ENCODE measurements at places on chromosomes 16 and 17.

- DNase-seq = peak; percentile 87
Measured at GRCh38 chr16:117379-118365, 20.8 kb downstream of the NPRL3 start.

DNA sequence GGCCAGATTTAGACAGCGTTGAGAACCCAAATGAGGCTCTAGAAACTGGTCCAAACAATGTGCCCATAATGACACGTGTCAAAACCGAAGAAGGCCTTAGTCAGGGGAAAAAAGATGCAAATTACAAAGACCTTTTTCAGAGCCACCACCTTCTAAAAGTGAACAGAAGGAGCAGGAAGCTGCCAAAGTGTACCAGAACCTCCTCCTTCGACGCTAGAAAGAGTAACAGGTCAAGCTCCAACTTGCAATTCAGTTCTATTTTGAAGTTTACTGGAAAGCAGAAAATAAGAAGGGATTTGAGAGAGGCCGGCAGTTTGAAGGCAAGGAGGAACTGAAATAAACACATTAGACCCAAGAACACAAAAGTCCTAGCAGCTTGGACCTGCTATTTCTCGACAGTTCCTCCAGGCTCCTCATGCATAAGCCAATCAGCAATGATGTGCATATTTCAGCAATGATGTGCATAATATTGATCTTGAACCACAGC, 61.8 kb downstream of the XYLT1 start:
- no peak for DNase-seq

GRCh38 chr17:40551879-40552768, 13.1 kb downstream of the CCR7 start:
- DNase-seq = no peak

GRCh38 chr17:62676231-62676943, 48.9 kb downstream of the MRC2 start:
- no peak for DNase-seq

- DNase-seq = no peak
Measured at GRCh38 chr16:83992624-83993023, 24.6 kb downstream of the NECAB2 start.

DNA sequence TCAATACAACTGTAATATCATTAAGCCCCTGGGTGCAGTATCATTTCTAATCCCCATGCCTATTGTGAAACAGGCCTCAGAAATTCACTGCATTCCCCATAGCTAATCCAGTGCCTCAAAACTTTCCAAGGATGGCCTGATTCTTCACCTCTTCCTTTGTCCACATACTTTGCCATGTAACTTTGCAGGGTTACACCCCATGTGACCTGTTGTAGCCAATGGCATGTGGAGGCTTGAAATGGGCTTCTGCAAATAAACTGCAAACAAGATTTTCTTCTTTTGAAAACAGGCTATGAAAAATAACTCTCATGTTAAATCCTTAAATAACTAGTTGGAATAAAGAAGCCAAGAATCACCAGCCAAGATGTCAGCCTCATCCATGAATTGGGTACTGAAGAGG, 35.9 kb downstream of the ABCA10 start:
- DNase-seq = no peak

- no peak for DNase-seq
Measured at GRCh38 chr17:45156242-45156641, 5.4 kb upstream of the HEXIM2 start.

DNA sequence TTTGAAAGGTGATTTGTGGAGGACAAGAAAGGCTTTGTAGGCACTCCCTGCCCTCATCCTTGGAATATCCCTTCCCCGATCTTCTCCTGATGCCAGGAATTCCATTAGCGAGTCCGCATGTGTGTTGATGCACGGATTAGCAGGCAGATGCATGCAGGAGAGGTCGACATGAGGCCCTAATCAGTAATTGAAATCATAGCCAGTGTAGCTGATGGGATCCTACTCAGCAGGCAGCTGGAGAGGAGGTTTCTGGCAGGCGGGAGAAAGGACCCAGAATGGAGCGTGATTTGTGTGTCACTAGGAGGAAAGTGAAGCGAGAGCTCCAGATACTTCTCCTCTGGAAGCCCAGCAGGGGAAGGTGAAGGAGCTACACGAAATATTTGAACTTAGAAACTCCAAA, 196.3 kb upstream of the CDH11 start:
- DNase-seq = no peak

GRCh38 chr17:6000426-6000825, 69.8 kb upstream of the WSCD1 start:
- DNase-seq = no peak

GRCh38 chr17:14094676-14095601, 25.6 kb downstream of the COX10 start:
- no peak for DNase-seq
